Aorta (tissue), 5 donors: ENCODE measurements at places on chromosomes 7 and 10. TPM values are rescaled to one million over a fixed set of nuclear protein-coding genes. Genes with fewer than 3 reads are reported as not detected.

DNA sequence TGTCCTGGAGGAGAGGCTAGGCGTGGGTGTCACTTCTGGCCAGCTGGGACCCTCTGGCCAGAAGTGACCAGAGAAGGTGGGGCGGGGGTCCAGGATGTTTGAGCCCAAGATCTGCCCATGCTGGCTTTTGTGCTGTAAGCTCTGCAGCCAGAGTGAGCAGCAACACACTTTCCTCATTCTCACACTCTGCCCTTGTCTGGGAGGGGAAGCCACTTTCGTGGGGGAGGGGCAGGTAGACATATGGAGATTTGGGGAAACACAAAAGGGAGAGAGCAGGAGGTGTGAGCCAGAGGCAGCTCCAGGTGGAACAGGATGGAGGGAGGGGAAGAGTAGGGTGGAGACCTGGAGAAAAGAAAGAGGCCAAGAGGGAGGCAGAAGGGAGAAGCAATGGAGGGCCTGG lies 31.5 kb upstream of the ADCYAP1R1 start:
- DNase-seq = no peak

DNA sequence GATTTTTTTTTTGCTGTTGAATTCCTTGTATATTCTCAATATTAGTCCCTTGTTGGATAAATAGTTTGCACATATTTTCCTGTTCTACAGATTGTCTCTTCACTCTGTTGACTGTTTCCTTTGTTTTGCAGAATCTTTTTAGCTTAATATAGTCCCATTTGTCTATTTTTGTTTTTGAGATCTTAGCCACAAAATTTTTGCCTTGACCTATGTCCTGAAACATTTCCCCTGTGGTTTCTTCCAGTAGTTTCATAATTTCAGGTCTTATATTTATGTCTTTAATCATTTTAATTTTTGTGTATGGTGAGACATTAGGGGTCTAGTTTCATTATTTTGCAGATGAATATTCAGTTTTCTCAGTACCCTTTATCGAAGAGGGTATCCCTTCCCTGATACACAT lies 92.7 kb downstream of the LANCL2 start:
- DNase-seq = no peak

- no peak for DNase-seq
These were observed 19.9 kb upstream of the ZNF138 start for GRCh38 chr7:64774204-64774842.

- DNase-seq = no peak
These were observed 2.6 kb downstream of the STK31 start for GRCh38 chr7:23712368-23713284.

DNA sequence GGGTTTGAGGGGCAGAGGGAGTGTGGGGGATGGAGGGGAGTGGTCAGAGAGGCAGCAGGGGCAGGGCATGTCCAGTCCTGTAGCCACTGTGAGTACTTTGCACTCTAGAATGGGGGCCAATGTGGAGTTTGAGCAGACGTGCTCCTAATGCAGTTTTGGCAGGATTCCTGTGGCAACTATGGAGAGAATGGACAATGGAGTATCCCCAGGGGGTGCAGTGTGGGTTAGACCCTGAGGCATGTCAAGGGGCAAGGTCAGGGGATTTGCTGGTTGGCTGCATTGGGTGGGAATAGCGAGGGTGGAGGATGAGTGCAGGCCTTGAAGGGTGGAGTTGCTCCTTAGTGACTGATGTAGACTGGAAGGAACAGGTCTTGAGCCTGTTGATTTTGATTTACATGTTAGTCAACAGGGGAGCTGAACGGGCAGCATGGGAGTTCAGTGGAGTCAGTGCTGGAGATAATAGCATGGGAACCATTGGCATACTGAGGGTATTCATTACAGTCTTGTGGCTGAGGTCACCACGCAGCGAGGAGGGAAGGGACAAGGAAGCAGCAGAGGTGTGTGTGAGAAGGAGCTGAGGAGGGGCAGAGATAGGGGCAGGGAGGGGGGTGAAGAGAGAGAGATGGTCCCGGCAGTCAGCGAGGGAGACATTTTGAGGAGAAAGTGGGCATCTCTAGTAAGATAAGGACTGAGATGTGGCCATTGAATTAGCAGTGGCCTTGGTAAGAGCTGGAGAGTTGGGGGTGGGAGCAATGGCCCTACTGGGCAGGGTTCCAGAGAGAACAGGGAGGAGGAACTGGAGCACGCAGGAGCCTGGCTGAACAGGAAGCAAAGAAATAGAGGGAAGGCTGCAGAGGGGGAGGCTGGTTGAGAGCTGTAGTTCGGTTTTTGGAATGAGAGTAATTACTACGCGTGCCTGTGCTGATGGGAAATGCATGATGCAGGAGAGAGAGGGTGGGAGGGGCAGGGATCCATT lies 112.7 kb downstream of the CCNY start:
- DNase-seq = peak; percentile 76

GRCh38 chr7:27746978-27747377 lies 7.0 kb downstream of the TAX1BP1 start:
- no peak for DNase-seq

GRCh38 chr7:102943423-102944169 lies 30.8 kb downstream of the LRRC17 start:
- no peak for DNase-seq

- DNase-seq = no peak
These were observed 1.2 kb upstream of the OR6V1 start for GRCh38 chr7:143050931-143051330.

GRCh38 chr7:28808796-28809533 lies 149.2 kb downstream of the TRIL start:
- DNase-seq = peak; percentile 76

- no peak for DNase-seq
These were observed 428.3 kb upstream of the NPVF start for GRCh38 chr7:25656581-25657026.

GRCh38 chr10:7161484-7162250 lies 249.2 kb downstream of the SFMBT2 start:
- DNase-seq = no peak

GRCh38 chr7:29009947-29010346 lies 51.8 kb upstream of the TRIL start:
- no peak for DNase-seq

DNA sequence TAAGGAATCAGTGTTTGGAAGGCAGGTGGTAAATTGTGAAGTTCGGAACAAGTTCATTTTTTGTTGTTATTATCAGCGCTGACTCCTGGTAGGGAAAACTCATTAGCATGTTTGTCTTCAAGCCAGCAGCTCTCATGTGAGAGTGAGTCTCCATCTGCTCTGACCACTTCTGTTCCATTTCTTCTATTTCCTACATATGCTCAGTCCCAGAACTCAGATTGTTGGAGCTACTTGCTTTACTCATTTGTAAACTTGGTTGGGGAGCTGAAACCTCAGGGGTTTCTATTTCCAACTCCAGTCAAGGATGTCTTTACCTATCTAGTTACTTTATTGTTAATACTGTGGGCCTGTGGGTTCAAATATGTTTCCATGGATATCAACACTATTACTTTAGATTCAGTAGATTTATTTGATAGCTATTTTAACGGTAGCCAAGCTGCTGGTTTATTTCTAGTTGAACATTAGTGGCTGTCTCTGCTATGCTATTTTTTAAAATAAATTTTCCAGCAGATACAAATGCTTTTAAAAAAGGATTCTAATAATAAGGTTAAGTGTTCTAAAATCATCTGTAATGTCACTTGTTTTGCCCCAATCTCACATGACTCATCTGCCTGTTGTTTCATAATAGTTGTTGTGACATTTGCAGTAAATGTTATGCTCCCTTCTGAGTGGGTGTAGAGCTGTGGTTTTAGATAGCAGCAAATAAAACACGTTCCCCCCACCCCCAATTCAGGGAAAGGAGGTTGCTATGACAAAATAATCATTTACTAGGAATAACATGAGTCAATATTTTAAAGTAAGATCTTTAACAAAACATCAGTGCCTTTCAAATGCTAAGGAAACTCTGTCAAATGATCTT lies 143.3 kb downstream of the HDAC9 start:
- DNase-seq = no peak

GRCh38 chr10:131179361-131179760 lies 132.2 kb downstream of the TCERG1L start:
- DNase-seq = no peak

GRCh38 chr7:44386139-44386913 lies 60.9 kb upstream of the CAMK2B start:
- DNase-seq = no peak

GRCh38 chr10:67790534-67791408 lies 47.2 kb downstream of the DNAJC12 start:
- no peak for DNase-seq

- DNase-seq = peak; percentile 45
These were observed 16.7 kb downstream of the NOS3 start for GRCh38 chr7:151007469-151007898.

GRCh38 chr10:21693418-21693817 lies 159.4 kb downstream of the MLLT10 start:
- DNase-seq = no peak

- DNase-seq = no peak
These were observed 168.5 kb downstream of the TEX36 start for GRCh38 chr10:125514206-125515162.

GRCh38 chr7:137882261-137882668 lies 35.5 kb upstream of the DGKI start:
- no peak for DNase-seq

GRCh38 chr10:3698312-3698711 lies 86.7 kb downstream of the KLF6 start:
- no peak for DNase-seq

DNA sequence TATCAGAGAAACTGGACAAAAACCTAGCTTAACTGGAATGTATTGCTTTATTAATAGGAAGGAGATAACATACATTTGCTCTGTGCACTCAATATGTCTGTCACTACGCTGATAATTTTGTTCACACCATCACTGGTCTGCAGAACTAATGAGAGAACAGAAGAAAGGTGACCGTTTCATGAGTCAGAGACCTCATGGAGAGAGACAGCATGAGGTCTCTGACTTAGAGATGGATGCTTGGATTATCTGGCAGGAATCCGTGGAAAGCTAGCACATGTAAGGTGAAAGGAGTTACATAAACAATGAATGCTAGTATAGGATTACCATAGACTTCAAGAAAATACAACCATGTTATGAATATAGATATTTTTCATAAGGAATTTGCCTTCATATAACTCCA lies 947.3 kb downstream of the IPMK start:
- DNase-seq = no peak

DNA sequence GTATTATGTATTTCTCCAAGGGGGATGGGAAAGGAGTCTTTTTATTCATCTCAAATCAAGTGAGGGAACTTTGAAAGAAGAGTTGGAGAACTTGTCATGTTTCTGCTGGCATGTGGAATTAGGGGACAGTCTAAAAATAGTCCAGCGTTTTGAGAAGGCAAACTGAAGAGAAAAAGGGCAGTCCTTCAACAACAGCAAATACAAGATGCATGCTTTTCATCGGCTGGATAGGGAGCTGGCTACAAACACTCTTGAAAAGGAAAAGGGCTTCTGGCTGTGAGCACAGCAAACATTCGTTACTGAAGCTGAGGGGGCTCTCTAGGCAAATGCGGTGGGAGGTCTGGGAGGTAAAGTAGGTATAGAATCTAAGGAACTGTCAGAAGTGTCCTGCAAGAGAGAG lies 91.9 kb downstream of the AHR start:
- no peak for DNase-seq

- DNase-seq = no peak
These were observed 137.9 kb downstream of the ANLN start for GRCh38 chr7:36527549-36527913.

DNA sequence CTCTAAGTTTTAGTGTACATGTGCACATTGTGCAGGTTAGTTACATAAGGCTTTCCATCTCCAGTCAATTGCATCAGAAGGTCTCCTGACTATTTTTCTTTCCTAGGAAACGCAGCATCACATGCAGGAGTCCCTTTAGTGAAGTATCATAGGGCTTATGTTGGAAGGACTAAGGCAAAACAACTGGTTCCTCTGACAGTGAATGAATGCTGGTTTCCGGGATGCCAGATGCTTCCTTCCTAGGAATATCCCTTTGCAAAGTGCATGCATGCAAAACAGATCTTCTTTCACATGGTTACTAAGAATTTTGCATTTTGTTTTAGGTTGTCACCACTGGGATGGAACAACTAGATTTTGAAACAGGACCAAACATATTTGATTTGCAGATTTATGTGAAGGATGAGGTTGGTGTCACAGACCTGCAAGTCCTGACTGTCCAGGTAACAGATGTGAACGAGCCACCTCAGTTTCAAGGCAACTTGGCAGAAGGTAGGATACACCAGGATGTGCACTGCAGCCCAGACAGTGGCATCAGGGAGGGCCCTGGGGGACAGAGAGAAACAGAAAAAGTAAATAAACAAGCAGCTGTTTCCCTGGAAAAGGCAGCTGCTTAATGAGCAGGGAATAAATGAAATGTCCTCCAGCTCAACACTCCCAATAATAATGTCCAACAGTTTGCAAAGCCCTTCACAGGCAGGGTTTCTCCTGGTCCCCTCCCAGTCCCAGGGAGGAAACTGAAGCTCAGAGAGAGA lies 17.8 kb downstream of the CDHR3 start:
- no peak for DNase-seq

- DNase-seq = no peak
These were observed 1.2 kb upstream of the IDI1 start for GRCh38 chr10:1050145-1050544.

DNA sequence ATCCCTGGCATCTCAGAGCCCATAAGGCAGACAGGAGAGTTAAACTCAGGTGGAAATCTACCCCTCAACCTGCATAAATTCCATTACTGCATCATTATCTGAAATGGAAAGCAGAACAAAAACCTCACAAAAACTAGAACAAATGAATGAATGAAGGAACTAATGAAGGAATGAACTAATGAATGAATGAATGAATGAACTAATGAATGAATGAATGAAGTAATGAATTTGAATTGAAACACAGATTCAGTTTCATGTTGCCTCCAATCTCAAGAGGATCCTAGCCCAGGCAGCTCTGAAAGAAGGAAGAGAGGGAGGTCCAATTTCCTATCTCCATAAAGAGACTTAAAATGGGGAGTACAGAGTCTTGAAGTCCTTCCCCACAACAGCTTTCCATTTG lies 1.9 kb upstream of the UCN3 start:
- DNase-seq = no peak

- no peak for DNase-seq
These were observed 417 bp downstream of the RFC2 start for GRCh38 chr7:74253835-74254128.

- no peak for DNase-seq
These were observed 226.5 kb upstream of the AKR1E2 start for GRCh38 chr10:4599471-4599870.

GRCh38 chr10:71258046-71258445 lies 45.7 kb downstream of the UNC5B start:
- DNase-seq = no peak

ANKRD30A gene
- total RNA-seq = not detected

ADCYAP1R1 gene
- total RNA-seq = 6.1 TPM

NUTM2B gene
- total RNA-seq = 1.2 TPM

PIK3CG gene
- 5.9 TPM for total RNA-seq

ADAMTS14 gene
- 2.4 TPM for total RNA-seq

PON3 gene
- total RNA-seq = 0.55 TPM

GPC2 gene
- total RNA-seq = 0.78 TPM

STEAP2 gene
- total RNA-seq = 36.2 TPM

MYO1G gene
- 21.3 TPM for total RNA-seq

FAM131B gene
- total RNA-seq = 2.8 TPM

ZRANB1 gene
- 32.4 TPM for total RNA-seq

FGFBP3 gene
- 1.7 TPM for total RNA-seq

MMRN2 gene
- 50.5 TPM for total RNA-seq

PEX1 gene
- 17.1 TPM for total RNA-seq
